CD4-positive, alpha-beta T cell treated with Interleukin-2 at 100 ng/mL for 4 hours (primary cell): ENCODE measurements at places on chromosomes 7 and 10.

DNA sequence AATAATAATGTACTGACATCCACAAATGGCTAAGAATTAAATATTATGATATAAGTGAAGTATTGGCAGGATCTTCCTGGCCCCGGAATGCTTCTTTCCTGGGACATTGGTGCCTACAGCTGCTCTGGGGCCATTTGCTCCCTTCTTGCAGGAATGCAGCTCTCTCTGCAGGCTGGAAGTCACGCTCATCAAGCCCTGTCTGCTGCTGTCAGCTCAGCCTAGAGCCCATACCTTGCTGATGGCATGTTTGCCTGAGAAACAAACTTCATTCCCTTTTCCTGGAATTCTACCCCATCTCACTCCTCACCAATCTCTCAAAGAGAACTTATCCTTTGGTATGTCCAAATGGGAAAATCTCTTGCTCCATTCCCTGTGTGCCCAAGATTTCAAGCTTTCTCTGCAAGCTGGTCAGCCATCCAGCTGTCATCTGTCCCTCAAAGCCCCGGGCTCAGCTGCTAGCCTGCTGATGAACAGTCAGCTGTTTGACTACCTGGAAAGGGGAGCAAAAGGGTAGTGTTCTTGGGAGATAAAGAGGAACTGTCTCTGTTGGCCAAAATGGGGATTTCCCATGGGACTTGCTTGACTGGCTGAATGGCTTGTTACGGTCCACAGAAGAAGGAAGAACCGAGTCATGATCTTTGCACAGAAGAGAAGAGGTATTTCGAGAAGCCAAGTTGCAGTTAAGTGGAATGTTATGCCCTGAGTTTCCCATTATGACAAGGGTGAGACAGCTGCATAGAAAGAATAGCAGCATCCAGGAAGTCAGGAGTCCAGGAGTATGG, 12.0 kb upstream of the RASSF4 start:
- no peak for DNase-seq

- DNase-seq = no peak
These were observed 221.1 kb upstream of the PTN start for GRCh38 chr7:137564677-137565076.

GRCh38 chr7:32275216-32276009, 205.2 kb upstream of the PDE1C start:
- DNase-seq = no peak

DNA sequence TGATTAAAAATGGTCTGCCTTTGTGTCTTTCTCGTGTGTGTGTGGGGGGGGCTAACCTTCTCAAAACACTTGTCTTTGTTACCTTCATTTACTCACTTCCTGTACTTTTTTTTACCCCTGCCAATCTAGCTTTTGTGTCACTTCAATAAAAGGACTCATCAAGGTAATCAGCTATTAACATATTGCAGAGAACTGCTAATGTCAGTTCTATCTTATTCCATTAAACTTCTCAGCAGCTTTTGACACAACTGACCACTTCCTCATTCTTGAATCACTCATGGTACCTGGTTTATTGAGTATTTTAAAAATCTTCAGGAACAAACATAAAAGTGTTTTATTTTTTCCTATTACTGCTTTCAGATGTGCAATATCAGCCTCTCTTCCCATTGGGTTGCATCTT, 59.8 kb downstream of the SLC25A40 start:
- no peak for DNase-seq

GRCh38 chr10:13871011-13871410, 284.2 kb downstream of the PRPF18 start:
- DNase-seq = no peak

GRCh38 chr10:58262766-58263165, 4.9 kb downstream of the IPMK start:
- no peak for DNase-seq

DNA sequence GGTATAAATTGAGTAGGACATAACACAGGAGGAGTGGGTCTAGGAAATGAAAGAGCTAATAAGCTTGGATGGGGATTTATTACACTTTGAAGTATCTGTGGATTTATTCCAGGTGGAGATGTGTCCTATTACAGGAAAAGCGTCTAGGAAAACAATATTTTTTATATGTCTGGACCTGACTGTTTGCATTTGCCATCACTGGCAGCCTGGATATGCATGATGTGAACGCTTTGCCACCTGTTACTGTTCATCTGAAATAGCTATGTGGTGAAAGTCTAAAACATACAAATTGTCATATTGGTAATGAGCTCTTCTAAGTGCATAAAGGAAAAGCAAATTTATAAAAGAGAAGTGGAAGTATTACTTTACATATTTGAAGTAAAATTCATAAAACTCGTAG, 31.6 kb upstream of the AGMO start:
- DNase-seq = no peak

DNA sequence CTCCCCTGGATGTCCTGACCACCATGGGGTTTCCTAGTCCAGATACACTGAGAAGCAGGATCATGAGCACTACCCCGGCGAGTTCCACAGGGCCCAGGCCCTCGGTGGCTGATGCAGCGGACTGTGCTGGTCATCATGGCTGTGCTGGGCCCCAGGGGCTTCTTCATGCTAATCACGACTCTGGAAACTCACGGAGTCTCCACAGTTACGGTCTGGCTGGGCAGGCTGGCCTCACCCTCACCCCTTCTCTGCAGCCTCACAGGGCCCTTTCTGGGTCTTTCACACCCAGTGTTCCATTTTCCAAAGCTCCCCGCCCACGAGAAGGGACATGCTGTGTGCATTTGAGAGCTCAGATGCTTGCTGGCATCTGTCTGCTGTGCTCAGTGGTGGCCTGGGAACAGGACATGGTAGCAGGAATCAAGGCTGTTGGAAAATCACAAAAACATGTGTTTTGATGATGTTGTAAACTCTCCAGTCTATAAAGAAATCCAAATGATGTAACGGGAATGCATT, 119.0 kb downstream of the PTPN20 start:
- no peak for DNase-seq
